Small intestine (tissue), 16 donors: ENCODE measurements at places on chromosomes 3 and 15. TPM values are rescaled to one million over a fixed set of nuclear protein-coding genes. Genes with fewer than 3 reads are reported as not detected.

The GASK1A gene
- 0.27 TPM for polyA plus RNA-seq

The LMAN1L gene
- polyA plus RNA-seq = not detected

The CCR9 gene
- polyA plus RNA-seq = 2.7 TPM

The KLF13 gene
- polyA plus RNA-seq = 51.9 TPM

The ROPN1B gene
- polyA plus RNA-seq = not detected

DNA sequence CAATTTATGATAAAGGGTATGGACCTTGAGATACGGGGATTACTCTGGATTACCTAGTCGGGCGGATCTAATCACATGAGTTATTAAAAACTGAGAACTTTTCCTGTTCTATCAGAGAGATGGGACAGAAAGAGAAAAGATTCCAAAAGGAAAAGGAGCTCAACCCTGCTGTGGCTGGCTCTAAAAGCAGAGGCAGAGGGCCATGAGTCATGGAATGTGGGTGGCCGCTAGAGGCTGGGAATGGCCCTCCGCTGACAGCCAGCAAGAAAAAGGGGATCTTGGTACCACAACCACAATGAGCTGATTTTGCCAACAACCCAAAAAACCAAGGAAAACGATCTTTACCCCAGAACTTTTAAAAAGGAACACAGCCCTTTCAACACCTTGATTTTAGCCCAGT lies 210.0 kb downstream of the MAGI1 start:
- peak; percentile 14 for DNase-seq

DNA sequence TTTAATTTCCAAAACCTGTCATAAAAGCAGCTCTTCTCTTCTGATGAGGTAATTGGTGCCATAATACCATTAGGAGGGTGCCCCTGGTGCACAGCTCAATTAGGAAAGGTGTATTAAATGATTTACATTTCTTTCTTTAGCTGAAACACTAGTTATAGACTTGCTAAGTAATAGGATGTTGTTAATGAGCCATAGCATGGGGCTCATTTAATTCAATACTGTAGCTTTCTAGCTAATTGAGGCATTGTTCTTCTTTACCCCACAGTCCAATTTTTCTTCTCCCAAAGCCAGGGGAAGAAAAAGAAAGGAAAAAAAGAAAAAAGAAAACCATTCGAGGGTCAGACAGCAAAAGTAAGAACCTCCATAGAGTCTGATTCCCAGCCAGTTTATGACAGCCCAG lies 164.0 kb upstream of the HES1 start:
- no peak for DNase-seq

DNA sequence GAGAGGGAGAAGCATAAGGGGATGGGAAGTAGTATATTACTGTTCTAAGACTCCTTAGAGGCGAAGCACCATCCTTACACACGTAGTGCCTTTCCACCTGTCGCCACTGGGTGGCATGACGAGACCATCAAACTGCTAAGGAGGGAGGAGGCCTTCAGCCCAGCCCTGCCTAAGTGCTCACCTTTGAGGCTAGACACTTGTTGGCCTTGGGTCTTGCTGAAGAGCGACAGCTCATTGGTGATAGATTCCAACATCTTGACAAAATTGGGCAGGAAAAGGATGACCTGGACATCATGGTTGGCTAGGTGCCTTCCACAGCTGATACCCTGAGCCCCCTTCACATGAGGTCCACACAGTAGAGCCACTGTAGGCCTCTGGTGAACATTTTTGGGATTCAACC lies 19.6 kb downstream of the CLK3 start:
- peak; percentile 77 for DNase-seq

DNA sequence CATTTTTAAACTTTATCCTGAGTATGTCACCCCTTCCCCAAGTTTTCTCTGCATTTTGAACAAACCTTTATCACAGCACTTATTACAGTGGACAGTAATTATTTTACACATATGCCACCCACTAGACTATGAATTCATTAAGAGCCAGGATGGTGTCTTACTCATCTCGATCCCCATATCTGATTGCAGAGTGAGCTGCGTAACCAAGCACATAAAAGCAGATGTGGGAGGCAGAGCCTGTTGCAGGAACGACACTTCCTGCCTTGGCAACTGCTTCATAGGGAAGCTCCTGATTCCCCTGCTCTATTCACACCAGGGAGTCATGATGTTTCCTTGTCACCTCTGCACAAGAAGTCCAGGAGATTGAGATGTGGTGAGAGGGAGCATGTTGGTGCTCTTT lies 91.1 kb downstream of the MINAR1 start:
- DNase-seq = no peak

GRCh38 chr3:148756311-148756710 lies 58.6 kb downstream of the AGTR1 start:
- DNase-seq = no peak

GRCh38 chr3:141796081-141796888 lies 33.1 kb downstream of the GRK7 start:
- no peak for DNase-seq

DNA sequence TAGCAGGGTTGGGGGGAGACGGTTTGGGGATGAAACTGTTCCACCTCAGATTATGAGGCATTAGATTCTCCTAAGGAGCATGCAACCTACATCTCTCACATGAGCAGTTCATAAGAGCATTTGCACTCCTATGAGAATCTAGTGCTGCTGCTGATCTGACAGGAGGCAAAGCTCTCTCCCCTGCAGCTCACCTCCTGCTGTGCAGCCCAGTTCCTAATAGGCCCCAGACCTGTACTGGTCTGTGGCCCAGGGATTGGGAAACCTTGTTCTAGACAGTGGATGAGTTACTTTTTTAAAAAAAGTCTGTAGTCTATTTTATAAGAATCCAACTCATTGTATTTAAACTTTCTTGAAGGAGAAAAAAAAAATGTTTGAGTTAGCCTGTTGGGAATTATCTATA lies 100.0 kb downstream of the HHLA2 start:
- no peak for DNase-seq

GRCh38 chr3:171352387-171352935 lies 107.7 kb downstream of the TNIK start:
- no peak for DNase-seq

DNA sequence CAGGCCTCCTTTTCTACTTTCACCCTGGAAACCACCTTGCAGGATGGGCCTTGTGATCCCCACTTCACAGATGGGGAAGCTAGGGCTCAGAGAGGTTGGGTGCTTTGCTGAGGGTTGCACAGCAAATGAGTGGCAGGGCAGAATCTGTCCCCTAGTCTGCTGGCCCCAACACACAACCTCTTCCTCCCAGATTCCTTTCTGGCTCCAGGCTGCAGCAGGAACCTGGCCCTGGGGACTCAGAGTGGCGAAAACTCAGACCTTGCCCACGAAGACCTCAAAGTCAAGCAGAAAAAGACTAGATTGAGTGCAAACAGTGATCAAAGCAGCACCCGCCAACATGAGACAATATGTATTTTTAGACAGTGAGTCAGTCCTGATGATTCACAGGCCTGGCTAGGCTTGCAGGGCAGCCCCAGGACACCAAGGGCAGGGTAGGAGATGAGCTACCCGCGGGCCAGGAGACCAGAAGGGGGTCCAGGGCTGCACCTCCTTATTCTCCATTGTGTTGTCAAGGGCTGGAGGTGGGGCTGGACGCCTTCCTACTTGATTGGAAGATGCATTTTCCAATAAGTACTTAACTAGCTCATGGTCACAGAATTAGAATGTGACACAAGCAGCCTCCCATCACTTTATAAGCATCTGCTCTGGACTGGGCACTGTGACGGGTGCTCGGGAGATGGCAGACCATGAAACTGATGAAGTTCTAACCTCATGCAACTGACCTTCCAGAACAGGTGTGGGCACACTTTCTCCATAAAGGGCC lies 23.9 kb downstream of the GOLGA6L2 start:
- no peak for DNase-seq

DNA sequence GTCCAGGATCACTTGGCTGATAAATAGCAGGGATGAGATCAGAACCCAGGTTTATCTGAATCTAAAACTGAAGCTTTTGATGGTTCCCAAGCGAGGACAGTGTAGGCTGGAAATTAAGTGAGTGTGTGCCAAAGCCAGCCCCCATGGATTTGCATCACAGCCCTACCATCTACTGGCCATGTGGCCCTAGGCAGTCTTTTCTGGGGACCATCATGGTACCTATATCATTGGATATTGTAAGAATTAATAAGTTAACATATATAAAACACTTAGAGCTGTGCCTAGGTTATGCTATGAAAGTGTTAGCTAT lies 32.8 kb upstream of the SSR3 start:
- DNase-seq = no peak

- peak; percentile 19 for DNase-seq
These were observed 195.2 kb upstream of the DPPA4 start for GRCh38 chr3:109532257-109533216.

DNA sequence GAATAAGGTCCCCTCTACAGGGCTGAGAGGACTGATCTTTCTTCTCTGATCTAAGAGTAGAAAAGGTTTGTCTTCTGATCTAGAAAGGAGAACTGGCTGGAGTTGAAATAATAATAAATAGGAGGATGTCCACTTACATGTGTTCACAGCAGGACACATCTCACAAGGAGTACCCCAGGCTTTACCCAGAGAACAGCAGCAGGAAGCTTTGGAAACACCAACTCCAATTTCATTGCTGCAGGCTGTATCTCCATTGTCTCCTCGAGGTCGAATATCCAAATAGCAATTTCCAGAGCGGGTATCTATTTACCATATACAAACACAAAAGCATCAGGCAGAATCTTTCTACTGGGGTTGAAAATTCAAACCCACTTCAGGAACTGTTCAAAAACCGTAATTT lies 136.6 kb downstream of the DUT start:
- DNase-seq = no peak

DNA sequence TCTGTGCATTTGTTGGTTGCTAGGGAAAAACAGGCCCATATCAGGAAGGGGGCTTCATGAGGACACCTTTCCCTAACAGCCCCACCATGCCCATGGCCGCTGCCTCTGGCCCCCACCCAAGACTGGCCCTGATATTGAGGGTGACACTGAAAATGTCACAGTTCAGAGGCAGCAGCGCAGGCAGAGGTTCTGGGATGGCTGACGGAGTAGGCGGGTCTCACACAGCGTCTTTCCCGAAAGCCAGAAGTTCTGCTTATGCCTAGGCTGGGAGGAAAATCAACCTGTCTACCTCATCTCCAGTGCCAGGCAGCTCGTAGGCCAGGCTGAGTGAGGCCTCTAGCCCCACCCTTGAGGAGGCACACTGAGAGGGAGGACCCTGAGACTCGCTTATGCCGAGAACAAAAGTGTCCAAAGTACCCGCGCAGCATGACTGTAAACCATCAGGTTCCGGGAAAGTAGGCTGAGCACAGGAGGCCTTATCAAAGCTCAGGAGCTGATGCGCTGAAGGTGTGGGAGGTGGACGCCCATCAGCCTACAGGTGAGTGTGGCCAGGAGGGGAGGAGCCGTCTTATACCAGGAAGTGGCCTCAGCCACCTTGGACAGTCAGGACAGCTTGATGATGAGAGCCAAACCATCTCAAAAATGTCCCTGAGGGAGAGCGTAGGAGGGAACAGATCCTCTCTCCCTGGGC lies 27.5 kb downstream of the GRAMD2A start:
- DNase-seq = peak; percentile 92

GRCh38 chr3:14861031-14861430 lies 42.3 kb downstream of the FGD5 start:
- no peak for DNase-seq

- no peak for DNase-seq
These were observed 15.7 kb upstream of the PPARG start for GRCh38 chr3:12273045-12273695.

- DNase-seq = no peak
These were observed 21.5 kb upstream of the ZBTB38 start for GRCh38 chr3:141346839-141347238.

DNA sequence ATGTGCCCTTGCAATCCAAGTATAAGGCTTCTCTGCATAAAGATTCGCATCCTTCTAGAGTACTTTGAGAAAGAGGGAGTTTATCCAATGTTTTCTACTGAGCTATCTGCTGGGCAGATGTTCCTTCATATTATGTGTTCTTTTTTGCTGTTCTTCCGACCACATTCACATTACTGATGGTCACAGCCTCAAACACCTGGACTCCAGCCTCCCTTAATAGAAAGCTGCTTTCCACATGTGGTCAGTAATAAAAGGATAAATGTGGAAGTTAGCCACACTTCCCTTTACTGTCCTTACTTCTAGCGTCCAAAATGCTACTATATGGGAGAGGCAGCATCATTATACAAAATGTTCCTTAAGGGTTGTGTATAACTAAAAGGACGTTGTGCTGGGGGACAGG lies 116.9 kb downstream of the CD47 start:
- DNase-seq = no peak

- no peak for DNase-seq
These were observed 114.4 kb downstream of the TPRA1 start for GRCh38 chr3:127475975-127476705.

DNA sequence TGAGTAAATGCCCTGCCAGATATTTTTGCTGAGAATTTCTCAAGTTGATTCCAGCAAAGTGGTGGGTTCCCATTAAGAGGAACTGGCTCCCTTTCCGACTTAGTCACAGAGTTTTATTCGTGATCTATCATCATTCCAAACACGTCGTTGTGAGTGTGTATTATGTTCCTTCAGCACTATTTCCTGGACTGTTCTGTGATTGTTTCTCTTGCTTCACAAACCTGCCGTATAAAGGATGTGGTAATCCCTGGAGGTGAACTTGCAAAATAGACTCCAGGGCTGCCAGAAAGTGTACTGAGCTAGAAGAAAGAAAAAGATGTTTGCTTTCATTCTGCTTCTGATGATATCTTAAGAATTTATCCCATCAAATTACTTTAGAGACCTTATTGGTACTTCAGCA lies 14.5 kb upstream of the CAPN3 start:
- no peak for DNase-seq

DNA sequence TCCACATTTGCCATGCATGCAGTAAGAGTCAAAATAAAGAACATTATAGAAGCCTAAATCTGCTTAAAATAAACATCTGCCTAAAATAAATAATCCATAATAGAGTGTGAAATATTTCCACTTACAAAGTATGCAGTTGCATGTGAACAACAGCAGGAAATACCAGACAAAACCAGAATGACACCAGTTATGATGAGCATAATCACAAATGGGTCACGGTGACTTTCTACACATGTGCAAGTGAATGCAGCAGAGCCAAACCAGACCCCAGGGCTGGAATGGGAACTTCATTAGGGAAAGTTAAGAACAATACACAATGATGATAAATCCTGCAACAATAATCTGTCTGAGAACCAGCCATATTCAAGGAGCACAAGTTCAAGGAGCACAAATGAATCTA lies 615.5 kb downstream of the ROBO2 start:
- no peak for DNase-seq

- peak; percentile 61 for DNase-seq
These were observed 37.2 kb downstream of the AADACL2 start for GRCh38 chr3:151770956-151771355.

GRCh38 chr3:78026318-78026828 lies 986.5 kb downstream of the ROBO2 start:
- no peak for DNase-seq
